GM23248 (cell line): ENCODE measurements at places on chromosomes 3 and 15.
A peak's percentile ranks its signal among the peaks of the same experiment; 100 is the strongest.

DNA sequence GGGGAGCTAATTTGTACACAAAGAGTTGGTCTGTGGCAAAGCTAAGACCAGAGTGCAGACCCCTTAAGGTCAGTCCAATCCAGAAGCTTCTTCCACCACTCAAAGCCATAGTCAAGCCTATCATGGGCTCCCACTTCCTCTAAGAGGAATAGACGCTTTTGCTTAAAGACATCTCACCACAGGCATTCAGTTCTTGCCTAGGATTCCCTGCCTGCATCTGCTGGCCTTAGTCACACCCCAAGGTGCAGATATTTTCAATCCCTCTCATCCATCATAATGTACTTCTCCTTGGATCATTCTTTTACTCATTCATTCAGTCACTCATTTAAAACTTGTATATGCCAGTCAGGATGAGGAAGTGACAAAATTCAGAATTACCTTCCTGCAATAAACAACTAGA, 179.6 kb upstream of the STT3B start:
- no peak for DNase-seq

DNA sequence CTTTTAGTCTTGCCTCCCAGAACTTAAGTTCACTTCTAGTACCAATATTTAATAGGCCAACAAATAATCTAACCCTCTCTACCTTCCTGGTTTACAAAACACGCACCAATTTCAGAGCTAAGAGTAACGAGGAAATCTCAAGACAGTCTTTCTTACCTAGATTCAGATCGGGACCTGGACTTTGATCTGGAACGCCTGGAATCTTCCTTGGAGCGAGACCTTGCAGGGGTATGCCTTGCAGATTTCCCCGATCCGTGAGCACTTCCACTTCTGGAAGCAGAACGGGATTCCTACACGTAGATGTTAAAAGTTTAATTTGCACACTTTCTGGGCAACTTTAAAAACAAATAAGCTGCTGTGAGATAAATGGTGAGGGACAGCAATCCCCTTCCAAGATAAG, 11.4 kb downstream of the TRA2B start:
- DNase-seq: no peak

GRCh38 chr3:126156468-126156867, 23.9 kb downstream of the ALDH1L1 start:
- DNase-seq: no peak

DNA sequence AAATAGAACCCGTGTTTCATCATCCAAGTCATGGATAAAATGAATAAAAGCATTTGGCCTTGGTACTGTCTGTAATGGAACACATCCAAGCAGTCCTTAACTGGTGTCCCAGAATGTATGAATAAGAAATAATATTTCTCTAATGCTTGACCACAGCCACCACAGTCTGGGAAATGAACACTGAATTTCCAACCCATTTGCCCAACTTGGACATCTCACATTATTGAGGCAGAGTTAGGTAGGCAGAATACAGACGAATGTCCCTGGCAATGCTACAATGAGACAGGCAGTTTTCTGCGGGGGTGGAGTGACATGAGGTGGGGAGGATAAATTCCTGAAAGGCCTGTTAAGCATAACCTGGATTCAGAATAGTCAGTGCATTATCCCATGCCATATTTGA, 245.7 kb downstream of the ZIC1 start:
- peak; percentile 74 for DNase-seq

DNA sequence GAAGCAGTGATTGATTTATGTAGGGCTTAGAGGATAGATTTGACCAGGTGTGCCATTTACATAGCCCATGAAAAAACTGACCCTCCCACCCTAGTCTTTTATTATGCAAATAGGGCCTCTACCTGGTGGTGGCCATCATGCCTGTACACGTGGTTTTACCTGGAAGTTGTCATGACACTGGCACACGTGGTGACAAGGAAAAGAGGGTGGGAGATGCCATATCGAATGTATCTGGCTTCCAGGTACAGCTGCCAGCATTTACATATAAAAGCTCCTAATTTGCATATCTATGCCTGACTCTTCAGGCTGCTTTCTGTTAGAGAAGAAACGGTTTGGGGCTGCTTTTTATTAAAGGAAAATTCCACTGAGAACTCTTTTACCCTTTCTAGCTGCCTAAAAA, 35.0 kb upstream of the DNAJC13 start:
- no peak for DNase-seq

DNA sequence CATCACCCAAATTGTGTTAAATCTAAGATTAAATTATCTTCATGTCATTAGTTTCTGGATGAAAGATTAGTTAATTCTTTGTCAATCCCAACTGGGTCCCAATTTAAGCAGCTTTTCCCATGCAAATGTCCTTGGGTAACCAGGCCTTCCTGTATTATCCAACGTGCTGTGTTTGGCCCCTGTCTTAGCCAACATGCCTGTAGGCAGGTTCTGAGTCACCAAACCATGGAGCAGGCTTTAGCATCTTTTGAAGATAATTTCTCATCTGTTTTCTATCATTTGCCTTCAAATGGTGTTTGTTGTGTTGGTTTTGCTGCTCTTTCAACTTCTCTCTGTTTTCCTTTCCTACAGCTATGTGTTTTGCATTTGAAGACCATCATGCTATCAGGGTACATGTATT, 216.2 kb downstream of the ITPR1 start:
- peak; percentile 85 for DNase-seq

GRCh38 chr3:186991470-186991869, 61.1 kb downstream of the ST6GAL1 start:
- DNase-seq: no peak

DNA sequence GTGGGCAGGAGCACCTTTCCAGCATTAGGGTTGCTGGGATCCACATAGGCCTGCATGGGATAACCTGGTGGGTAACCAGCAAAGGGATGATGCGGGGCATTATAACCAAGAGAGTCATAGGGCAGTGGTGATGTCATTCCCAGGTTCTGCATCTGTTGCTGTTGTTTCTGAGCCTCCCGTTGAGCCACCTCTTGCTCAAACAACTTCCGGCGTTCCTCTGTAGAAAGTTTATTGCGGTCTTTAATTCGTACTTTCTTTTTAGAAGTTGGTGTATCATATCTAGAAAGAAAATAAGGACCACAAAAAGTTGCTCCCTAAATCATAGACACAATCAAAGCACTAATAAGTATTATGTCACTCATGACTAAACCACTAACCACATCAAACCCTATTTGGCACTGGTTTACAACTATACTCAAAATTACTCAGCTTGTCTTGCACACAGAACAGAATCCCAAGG, 77.8 kb downstream of the NBEAL2 start:
- peak; percentile 58 for DNase-seq

- DNase-seq: no peak
These were observed 15.2 kb downstream of the DIS3L start for GRCh38 chr15:66308531-66308930.

- no peak for DNase-seq
These were observed 86.4 kb downstream of the TBL1XR1 start for GRCh38 chr3:177110895-177111294.

DNA sequence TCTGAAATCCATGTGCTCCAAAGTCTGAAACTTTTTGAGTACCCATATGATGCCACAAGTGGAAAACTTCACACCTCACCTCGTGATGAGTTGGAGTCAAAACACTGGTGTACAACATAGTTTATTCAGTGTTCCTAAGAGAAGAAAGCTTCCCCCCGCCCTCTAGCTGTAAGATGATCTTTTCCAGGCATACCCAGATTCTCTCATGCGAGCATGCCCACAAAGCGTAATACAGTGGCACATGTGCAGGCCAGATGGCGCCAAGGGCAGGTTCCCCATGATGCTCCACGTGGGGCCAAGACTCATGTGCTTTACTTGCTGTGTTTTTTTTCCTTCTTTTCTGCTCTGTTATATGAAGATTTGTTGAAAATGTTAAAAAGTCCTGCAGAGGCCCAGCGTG, 104.9 kb upstream of the LRRFIP2 start:
- peak; percentile 7 for DNase-seq

- DNase-seq: peak; percentile 73
These were observed 36.5 kb downstream of the ANAPC13 start for GRCh38 chr3:134449277-134449676.

DNA sequence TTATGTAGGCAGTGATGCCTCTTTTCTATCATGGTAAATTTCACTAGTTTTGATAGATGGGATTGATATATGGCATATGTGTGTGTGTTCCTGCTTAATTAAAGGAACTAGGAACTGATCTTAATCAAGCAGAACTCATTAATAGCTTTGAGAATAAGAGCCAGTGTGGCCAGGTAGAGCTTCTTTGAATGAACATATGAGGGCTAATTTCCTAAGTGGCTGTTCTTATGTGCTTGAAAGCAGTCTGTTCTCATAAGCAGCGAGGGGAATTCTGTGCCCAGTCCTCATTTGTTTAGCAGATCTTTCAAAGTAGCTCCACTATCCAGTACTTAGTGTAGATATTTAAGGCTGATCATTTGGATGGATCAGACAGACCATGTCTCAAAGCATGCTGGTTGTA, 164.2 kb downstream of the GABRG3 start:
- no peak for DNase-seq

- peak; percentile 21 for DNase-seq
These were observed 115.5 kb downstream of the NFKBIZ start for GRCh38 chr3:101964861-101965260.

GRCh38 chr3:87164245-87164644, 62.9 kb upstream of the CHMP2B start:
- DNase-seq: no peak

- no peak for DNase-seq
These were observed 88.2 kb upstream of the RNF7 start for GRCh38 chr3:141649871-141650270.

GRCh38 chr3:151895478-151896241, 22.2 kb downstream of the SUCNR1 start:
- no peak for DNase-seq

GRCh38 chr3:192915722-192916121, 1.9 kb downstream of the MB21D2 start:
- DNase-seq: peak; percentile 24

GRCh38 chr3:41073190-41073589, 126.1 kb upstream of the CTNNB1 start:
- DNase-seq: no peak

GRCh38 chr3:44439499-44440295, 37.8 kb downstream of the ZNF445 start:
- DNase-seq: no peak

DNA sequence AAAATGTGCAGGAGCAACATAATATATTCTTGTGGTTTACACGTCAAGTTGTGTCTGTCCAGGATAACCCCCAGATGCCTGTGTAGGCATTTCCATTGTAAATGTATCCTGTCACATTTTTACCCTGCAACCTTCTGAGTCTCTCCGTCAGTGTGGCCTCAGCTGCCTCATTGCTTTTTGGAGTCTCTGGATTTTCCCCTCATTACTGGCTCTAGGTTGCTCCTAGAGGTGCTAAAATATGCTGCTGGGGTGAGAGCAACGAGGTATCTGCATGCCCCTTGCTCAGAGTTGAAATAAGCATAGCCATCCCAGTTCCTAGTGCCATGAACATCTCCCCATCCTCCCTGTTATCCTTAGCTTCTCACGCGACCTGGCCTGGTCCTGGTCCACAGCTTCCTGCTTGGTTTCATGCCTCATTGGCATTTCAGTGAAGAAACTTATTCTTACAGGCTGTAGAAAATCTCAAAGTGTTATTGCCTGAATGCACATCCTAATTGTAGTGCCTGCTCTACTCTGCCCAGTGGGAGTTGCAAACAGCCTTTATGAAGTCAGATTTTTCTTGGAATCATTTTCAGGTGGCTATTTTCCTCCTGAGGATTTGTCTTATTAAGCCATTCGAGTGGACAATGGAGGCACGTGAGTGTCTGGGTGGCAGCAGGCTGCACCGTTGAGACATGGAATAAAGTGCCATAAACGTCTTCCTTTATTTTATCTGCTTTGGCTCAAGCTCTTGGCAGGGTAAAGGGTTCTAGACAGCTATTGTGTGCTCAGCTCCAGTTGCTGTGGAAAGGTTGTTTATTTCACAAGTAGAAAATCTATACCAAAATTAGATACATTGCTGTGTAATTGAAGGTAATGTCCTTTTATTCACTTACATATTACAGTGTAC, 33.2 kb downstream of the OXNAD1 start:
- no peak for DNase-seq

DNA sequence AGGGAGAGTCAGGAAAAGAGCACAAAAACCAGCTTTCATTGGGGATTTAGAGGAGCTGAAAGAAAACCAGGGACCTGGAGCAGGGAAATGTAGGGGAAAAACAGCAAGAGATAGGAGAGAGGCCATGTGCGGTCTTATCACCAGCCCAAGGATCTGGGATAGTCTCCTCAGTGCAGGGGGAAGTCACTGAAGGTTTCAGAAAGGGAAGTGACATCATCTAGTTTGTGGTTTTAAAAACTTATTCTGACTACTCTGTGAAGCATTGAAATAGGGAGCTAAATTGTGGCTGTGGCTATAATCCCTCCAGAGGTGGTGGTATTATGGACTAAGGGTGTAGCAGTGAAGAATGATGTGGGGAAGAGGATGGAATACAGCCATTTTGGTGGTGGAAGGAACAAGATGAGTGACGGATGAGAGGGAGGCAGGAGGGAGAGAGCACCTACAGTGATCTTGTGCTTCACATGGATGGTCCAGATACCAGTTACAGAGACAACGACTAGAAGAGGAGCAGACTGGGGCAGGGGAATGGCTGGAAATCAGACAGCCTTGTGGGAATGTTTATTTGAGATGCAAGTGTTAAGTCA, 72.7 kb downstream of the HMG20A start:
- DNase-seq: peak; percentile 63

- no peak for DNase-seq
These were observed 2.2 kb upstream of the IL17RC start for GRCh38 chr3:9914559-9915253.

GRCh38 chr3:180184816-180185215, 148.1 kb upstream of the PEX5L start:
- peak; percentile 27 for DNase-seq

GRCh38 chr3:33624756-33625155, 93.3 kb downstream of the CLASP2 start:
- peak; percentile 21 for DNase-seq

DNA sequence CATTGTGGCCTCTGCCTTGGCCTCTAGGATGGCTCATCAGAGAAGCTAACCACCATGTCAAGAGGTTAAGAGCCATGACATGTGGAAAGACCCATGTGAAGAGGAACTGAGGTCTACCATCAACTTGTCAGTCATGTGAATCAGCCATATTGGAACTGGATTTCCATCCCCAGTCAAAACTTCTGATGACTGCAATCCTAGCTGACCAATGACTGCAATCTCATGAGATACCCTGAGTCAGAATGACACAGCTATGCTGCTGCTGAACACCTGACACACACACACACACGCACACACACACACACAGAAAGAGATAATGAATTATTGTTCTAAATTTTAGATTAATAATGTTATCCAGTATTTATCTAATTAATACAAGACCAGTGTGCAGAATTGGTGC, 337.5 kb upstream of the LMCD1 start:
- no peak for DNase-seq

DNA sequence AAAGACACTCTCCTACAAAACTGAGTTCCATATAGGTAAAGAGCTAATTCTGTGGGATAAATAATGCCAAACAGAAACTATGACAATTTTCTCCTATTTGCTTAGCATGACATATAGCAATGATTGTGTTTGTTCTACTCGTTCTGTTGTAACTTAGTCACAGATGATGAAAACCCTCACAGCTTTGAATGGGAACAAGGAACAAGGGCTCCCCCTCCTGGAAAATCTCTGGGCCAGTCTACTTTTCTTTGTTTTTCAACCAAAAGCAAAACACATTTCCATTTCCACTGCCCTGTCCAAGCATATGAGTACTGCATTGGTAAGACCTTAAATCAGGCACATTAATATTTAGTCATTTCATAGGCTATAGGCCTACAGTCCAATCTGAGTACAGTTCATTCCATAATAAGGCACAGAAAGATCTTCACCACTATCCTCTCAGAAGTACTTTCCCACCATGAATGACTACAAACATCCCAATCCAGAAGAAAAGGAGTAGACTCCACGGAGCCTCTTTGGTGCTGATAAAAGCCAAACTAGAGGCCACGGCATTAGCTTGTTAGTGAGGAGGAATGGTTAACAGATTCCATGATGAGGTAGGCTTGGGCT, 67.1 kb downstream of the ATP8B4 start:
- peak; percentile 91 for DNase-seq
